ENCODE measurements at places on chromosomes 16 and 17.

DNA sequence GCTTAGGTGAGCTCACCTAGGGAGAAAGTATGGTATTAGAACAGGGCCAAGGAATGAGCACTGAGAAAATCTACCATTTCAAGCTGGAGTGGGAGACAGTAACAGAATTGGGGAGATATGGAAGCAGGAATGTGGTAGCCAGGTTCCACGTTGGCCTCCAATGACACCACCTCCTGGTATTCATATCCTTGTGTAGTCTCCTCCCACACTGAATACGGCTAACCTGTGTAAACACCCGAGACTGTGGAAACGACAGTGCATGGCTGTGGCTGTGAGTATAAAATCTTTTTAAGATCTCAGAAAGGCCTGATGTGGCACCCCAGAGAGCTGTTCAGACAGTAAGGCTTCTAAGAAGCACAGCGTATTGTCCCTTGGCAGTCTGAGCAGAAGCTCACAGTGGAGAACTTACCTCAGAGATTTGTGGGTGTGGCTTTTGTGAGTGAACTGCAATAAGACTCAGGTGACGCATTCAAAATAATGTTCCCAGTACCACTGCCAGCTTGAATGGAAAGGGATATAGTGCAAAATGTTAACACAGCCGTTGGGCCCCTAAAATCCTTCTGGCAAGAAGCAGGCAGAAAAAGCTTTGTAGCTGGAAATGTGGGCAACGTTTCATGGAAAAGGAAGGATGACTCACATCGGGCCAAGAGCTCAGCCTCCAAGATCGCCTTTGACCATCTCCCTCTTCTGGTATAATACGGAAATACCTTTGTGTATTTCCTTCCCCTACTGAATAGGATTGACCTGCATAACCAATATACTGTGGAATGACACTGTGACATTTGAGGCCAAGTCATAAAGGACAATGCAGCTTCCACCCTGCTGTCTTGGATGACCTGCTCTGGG, 14.4 kb downstream of the SDR42E1 start:
- DNase-seq: no peak

DNA sequence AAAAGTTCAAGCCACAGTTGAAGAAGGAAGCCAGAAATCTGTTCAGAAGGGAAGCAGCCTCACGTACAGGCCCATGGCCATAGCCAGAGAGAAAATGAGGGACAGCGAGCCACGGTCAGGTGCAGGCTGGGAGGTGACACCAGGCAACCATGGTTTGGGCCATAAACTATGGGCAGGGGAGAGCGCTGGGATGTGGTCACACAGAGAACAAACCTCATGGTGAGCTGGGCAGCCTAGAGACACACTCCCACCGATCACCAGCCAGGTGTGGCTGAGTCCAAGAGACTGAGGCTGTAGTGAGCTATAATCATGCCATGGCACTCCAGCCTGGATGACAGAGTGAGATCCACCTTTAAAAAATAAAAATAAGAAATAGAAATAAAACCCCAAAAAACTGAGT, 76.5 kb downstream of the NETO2 start:
- no peak for DNase-seq

GRCh38 chr17:47686664-47687327, 7.2 kb upstream of the TBKBP1 start:
- no peak for DNase-seq

DNA sequence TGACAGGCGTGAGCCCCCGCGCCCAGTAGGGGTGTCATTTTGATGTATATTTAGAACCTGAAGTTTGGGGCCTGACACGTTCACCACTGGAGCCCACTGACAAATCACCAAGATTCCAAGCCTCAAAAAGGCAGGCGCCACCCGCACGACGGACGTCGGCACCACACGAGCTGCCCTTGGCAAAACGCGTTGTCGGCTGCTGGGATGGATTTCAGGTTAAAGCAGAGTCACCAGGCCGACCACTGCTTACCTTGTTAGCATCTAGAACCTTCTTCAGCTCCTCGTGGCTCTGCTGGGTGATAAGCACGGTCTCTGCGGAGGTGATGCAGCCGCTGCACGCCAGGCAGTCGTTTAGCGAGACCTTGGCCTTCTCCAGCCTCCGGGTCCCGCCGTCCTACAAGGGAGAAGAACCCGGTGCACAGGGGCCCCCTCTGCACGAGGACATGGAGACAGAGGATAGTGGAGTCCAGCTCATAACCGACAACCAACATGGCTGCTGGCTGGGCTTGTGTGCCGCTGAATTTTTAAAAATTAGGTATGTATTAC, 3.8 kb downstream of the CIAO3 start:
- DNase-seq: no peak

- DNase-seq: no peak
These were observed 9.4 kb downstream of the ELAC2 start for GRCh38 chr17:13008461-13008860.

GRCh38 chr16:87206646-87207451, 110.3 kb downstream of the C16orf95 start:
- no peak for DNase-seq

Data from vagina (tissue), 2 donors.